Fibroblast of lung (primary cell): ENCODE measurements at places on chromosomes 12 and 14. TPM values are rescaled to one million over a fixed set of nuclear protein-coding genes. Genes with fewer than 3 reads are reported as not detected.

GRCh38 chr12:7035463-7035862 is 17.2 kb upstream of the LPCAT3 start:
- DNase-seq, result no peak

DNA sequence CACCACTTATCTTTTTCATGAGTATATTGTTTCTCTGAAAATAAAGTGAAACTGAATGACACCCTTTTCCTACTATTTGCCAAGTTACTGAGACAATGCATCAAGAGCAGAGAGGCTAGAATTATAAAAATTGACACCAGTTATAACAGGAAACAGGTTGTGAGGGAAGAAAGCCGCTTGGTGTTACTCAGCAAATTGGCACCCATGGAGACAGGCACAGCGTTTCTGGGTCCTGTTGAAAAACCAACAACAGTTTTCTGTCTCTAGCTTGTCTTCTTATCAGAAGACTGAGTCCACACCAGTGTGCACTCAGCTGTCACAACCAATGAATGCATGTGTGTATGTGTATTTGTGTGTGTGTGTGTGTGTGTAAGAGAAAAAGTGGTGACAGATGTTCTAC is 267.7 kb downstream of the KCNH5 start:
- DNase-seq, result no peak

GRCh38 chr12:119938049-119938667 is 50.9 kb upstream of the BICDL1 start:
- peak; percentile 65 for DNase-seq

- no peak for DNase-seq
Measured at GRCh38 chr14:61488417-61489401, 167.3 kb downstream of the PRKCH start.

Gene BEST3
- total RNA-seq, result not detected in 2 replicates
